Upper lobe of left lung (tissue), 6 donors: ENCODE measurements at places on chromosomes 7 and 10. TPM values are rescaled to one million over a fixed set of nuclear protein-coding genes. Genes with fewer than 3 reads are reported as not detected.

Gene CPA2
- not detected for total RNA-seq

Gene HPSE2
- total RNA-seq: 1.1 TPM

Gene PSMA2
- 55.7 TPM for total RNA-seq

Gene MUC12
- 0.69 TPM for total RNA-seq

Gene CNNM2
- 14.2 TPM for total RNA-seq

Gene LIPN
- 1.9 TPM for total RNA-seq

Gene RINT1
- 9.4 TPM for total RNA-seq

Gene MAGI2
- 7.9 TPM for total RNA-seq

Gene STEAP4
- total RNA-seq: 11.5 TPM

Gene CALML3
- total RNA-seq: not detected

Gene GATA3
- 0.22 TPM for total RNA-seq

Gene ANK3
- 161 TPM for total RNA-seq

Gene RBP4
- 48.3 TPM for total RNA-seq

Gene ADCYAP1R1
- total RNA-seq: 0.15 TPM

Gene DNA2
- total RNA-seq: 19.9 TPM
